ENCODE measurements at places on chromosomes 1 and 21.

DNA sequence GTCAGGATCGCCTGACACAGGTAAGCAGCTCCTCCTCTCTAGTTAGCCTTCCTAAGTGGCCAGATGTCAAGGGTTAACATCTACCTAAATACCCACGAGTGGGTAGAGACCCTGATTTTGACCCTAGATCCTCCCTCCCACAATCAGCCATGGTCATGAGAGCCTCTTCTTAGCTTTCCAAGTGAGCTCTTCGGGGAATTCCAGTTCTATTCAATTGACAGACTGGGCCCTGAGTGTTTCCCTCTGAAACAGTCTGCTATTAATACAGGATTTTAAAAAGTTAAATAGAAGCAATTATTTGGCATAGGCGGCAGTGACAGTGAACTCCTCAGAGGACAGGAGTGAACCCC is 28.1 kb downstream of the C2CD2 start:
- DNase-seq: no peak

DNA sequence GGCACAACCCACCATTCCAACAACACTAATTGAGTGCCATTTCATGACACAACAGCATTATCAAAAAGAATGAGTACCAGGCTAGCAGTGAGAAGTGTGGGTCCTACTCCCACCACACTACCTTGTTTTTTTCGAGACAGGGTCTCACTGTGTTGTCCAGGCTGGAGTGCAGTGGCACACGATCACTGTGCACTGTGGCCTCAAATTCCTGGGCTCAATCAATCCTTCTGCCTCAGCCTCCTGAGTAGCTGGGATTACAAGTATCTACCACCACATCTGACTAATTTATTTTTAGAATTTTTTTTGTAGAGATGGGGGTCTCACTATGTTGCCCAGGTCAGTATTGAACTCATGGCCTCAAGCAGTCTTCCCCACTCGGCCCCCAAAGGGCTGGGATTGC is 30.7 kb downstream of the CD247 start:
- no peak for DNase-seq

- no peak for DNase-seq
These were observed 138.2 kb upstream of the SPAG17 start for GRCh38 chr1:118323246-118323645.

- no peak for DNase-seq
These were observed 34.1 kb downstream of the RC3H1 start for GRCh38 chr1:173988068-173988467.
